ENCODE measurements at places on chromosomes 7 and 10.

- DNase-seq, result no peak
These were observed 636.7 kb upstream of the SEMA3D start for GRCh38 chr7:85823396-85824080.

DNA sequence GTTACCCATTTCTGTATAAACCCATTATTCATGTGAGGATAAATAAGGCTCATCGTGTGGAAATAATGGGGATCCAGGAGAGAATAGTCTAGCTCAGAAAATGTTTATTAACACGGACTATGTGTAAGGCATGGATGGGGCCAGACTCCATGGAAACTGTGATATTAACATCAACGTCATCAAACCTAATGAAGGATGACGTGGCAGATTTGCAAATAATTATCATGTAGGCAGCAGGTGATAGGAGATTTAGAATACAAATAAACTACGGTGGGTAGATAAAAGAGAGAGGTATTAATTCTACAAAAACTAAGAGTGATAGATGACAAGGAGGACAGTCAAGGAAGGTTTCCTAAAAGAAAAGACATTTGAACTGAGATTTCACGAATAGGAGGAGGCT lies 592.2 kb downstream of the REEP3 start:
- no peak for DNase-seq

DNA sequence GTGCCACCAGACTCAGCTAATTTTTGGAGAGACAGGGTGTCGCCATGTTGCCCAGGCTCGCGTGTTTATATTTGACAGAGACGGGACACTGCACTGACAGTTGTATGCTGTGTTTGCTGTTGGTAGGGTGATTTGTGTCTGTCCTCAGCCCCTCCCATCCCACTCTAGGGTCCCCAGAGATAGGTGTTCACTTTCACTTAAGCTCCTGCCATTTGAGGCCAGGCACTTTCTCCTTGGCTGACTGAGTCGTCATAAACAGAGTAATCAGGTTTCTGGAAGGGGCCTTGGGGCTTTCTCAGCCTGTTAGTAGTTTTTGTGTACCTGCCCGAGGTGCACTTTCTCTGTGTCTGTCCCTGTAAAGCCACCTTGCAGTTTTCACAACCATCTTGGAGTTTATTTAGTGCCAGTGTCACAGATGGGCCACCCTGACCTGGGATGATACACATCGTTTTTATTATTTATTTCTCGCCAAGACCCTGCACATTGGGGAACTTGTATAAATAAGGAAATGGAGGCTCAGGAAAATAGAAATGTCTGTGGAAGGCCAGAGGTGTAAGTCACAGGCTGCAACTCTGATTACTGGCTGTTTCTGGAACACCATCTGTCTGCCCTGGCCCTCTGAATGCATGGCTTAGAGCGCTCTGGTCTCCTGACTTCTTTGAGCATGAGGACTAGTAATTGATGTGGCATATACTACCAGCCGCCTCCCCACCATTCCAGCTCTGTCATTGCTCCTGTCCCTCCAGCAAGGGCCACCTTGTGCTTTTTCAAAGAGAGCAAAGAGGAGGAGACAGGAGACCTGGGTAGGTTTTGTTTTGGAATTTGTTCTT lies 81.9 kb upstream of the PDCD4 start:
- no peak for DNase-seq

GRCh38 chr7:3102159-3102558 lies 58.5 kb upstream of the CARD11 start:
- DNase-seq, result no peak

- DNase-seq, result no peak
These were observed 26.0 kb downstream of the GSDME start for GRCh38 chr7:24731313-24731712.

- no peak for DNase-seq
These were observed 19.3 kb upstream of the OPTN start for GRCh38 chr10:13080643-13081042.

DNA sequence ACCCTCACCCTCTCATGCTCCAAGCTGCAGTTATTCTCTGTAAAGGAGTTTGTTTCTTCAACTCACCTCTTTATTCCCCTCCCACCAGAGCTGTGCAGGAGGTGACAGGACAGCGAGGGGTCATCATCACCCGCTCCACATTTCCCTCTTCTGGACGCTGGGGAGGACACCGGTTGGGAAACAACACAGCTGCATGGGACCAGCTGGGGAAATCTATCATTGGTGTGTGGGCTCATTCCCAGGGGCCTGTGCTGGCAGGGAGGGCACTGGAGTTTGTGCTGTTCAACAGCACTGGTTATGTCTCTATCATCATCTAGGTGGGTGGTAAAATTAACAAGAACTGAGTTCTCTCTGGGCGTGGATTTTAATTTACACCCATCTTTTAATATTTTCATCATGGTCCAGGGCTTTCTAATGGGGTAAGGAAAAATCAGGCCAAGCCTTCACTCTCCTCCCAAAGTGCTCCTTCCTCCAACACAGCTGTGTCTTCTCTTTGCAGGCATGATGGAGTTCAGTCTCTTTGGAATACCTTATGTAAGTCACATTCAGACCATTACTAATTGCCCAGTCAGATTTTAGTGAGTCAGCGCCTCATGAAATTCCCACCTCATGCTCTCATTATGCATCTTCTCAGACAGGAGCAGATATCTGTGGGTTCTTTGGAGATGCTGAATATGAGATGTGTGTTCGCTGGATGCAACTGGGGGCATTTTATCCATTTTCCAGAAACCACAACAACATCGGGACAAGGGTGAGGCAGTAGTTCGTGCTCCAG lies 61.6 kb downstream of the PRSS58 start:
- no peak for DNase-seq
